ENCODE measurements at places on chromosomes 7 and 10.

DNA sequence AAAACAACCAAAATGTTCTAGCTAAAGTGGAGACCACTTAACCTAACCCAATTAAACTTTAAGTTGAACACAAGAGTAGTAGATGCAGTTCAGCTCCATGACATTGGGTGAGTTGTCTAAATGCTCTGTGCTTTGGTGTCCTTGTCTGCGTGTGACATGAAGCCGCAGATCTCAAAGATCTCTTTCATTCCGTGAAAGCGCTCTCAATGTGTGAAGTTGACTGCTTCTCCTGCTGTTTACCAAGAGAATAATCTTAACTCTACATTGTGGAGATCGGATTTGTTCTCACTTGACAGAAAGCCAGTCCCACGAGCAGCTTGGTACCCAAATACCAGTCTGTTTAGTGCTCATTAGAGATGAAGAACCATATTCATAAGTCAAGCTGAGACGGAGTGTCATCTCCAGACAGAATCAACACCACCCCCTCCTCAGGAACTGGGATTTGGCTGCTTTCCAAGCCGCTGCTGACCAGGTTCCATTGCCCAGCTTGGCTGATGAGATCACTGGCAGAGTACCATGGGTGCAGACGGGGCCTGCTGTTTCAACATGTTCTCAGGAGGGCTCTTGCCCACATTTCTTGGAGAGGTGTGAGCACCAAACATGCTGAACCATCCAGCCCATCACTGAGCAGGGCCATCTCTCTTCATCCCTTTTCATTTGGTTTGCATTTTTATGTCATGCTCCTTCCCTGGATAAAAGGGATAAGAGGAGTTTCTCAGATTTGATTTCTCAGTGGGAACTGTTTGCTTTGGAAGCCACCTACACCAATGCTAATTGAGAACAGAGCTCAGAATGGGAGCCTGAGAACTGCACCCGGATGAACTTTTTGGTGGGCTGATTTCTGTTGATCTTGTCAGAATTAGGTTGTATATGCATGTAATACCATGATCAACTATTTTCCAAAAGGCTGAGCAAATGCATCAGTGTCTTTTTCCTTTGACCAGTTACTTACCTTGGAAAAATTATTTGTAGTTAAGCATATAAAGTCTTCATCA is 95.8 kb upstream of the AGBL3 start:
- peak; percentile 46 for DNase-seq

GRCh38 chr7:29479301-29480200 is 84.1 kb upstream of the PRR15 start:
- peak; percentile 50 for DNase-seq

- no peak for DNase-seq
Observed at GRCh38 chr10:43136995-43137716, 1.1 kb upstream of the CSGALNACT2 start.

- no peak for DNase-seq
Observed at GRCh38 chr7:123397746-123398338, 136.6 kb downstream of the IQUB start.

DNA sequence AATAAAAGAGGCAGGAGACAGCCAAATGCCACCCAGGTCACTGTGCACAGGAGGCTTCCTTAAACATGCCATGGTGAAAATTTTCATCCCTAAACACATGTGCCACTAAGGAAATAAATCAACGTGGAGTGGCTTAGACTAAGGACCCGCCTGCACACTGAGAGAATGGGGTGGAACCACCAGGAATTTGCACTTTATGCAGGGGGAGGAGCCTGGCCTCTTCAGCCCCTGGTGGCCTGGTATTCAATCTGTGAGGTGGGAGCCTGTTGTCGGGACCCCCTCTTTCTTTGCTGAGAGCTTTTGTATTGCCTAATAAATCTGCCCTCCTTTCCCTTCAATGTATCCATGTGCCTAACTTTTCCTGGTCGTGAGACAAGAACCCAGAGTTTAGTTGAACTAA is 204.6 kb upstream of the NRP1 start:
- no peak for DNase-seq

- DNase-seq, result no peak
Observed at GRCh38 chr7:121151774-121152221, 163.3 kb downstream of the CPED1 start.

DNA sequence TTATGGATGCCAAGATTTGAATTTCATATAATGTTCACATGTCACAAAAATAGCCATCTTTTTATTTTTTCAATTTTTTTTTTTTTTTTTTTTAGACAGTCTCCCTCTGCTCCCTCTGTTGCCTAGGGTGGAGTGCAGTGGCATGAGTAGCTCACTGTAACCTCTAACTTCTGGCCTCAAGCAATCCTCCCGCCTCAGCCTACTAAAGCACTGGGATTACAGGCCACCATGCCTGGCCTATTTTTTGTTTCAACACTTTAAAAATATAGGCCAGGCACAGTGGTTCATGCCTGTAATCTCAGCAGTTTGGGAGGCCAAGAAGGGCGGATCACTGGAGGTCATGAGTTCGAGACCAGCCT is 246.3 kb downstream of the SKIDA1 start:
- DNase-seq, result no peak

DNA sequence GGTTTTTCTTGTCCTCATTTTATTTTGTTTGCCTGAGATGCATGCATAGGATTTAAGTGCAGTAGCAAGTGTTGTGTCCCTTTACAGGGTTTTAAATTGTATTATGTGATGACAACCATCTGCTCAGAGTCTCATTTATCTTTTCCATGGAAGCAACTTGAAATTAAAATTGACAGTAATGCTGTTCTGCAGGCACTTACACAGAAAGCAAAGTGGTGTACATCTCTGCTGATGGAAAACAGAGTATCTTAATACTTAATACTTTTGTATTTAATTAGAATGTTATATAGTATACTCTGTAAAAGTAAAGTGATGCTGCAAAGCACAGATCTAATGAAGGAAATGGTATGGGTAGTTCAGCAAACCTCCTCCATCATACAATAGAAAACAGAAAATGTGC is 482.9 kb downstream of the POM121L12 start:
- no peak for DNase-seq

DNA sequence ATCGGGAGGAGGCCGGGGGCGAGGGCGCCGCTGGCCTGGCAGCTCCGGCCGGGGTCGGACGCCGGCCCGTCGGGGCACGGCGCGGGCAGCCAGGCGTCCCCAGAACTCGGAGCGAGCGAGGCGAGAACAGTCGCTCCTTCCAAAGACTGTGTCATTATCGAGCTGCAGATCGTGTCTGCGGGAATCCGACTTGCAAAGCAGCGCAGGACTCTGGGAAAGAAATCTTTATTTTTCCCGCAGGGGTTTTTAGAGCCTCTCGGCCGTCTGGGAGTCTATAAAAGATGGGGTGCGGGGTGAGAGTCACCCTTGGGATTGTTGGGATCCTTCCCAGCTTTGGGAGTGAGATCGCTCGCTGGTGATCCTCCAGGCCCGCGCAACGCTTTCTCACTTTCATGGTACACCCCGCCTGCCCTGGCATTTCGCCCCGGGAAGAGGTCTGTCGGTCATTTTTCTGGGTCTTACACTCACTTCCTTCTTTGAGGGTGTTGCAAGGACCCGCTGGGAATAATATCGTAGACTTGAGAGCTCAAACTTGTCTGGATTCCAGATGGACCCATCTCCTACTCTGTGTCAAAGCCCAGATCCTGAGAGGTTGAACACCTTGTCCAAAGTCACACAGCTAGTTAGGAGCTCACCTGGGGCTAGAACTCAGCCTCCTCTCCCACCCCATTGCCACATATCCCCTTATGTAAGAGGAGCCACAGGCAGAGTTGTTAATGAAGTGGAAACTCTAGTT is 1.0 kb downstream of the UBTD1 start:
- DNase-seq, result peak; percentile 88

GRCh38 chr10:234708-235406 is 99.6 kb downstream of the ZMYND11 start:
- DNase-seq, result no peak
